ENCODE measurements at places on chromosomes 6 and 20.

DNA sequence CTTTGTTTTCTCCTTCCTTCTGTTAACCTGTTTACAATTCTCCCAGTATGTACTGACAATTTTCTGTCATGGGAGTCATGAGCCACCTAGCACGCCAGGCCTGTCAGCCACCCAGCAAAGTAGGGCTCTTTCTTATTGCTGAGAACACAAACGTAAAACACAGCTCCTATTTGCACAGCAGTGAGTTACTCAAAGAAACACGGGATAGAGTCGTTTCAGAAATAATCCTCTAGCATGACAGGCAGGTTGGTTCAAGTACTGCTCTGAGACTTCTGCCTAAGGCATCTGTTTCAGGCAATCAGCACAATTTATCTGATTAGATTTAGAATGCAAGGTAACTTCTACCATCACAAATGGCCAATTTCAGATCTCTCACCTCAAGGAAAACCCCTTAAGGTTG, 88.8 kb downstream of the CD24 start:
- no peak overlapping the region for H3K27ac ChIP-seq
- no peak for DNase-seq
- H3K4me3 ChIP-seq: no peak overlapping the region
- no peaks in the 10 kb centered on the region for H3K36me3 ChIP-seq
- no peaks in the 10 kb centered on the region for H3K27me3 ChIP-seq

- DNase-seq: no peak
- no peak overlapping the region for H3K4me3 ChIP-seq
- no peaks in the 10 kb centered on the region for H3K27me3 ChIP-seq
- H3K4me1 ChIP-seq: peaks cover 13% of the 10 kb centered on the region
Observed at GRCh38 chr6:13034316-13034715, 294.0 kb downstream of the TBC1D7 start.

- no peaks in the 10 kb centered on the region for H3K36me3 ChIP-seq
- no peaks in the 10 kb centered on the region for H3K27me3 ChIP-seq
- DNase-seq: no peak
- H3K4me3 ChIP-seq: no peak overlapping the region
- no peaks in the 10 kb centered on the region for H3K4me1 ChIP-seq
- H3K27ac ChIP-seq: no peak overlapping the region
Observed at GRCh38 chr6:90936286-90936685, 349.4 kb upstream of the MAP3K7 start.

GRCh38 chr6:167350731-167351655, 26.1 kb downstream of the TTLL2 start:
- H3K27me3 ChIP-seq: no peaks in the 10 kb centered on the region
- peak; percentile 82 for DNase-seq
- H3K4me3 ChIP-seq: peak overlapping the region; percentile 13
- H3K4me1 ChIP-seq: no peaks in the 10 kb centered on the region
- peak overlapping the region; percentile 75 for H3K27ac ChIP-seq
- no peaks in the 10 kb centered on the region for H3K36me3 ChIP-seq

GRCh38 chr20:62428002-62428372, 648 bp upstream of the RBBP8NL start:
- peaks cover 7% of the 10 kb centered on the region for H3K27me3 ChIP-seq
- peaks cover 1% of the 10 kb centered on the region for H3K4me1 ChIP-seq
- no peaks in the 10 kb centered on the region for H3K36me3 ChIP-seq

DNA sequence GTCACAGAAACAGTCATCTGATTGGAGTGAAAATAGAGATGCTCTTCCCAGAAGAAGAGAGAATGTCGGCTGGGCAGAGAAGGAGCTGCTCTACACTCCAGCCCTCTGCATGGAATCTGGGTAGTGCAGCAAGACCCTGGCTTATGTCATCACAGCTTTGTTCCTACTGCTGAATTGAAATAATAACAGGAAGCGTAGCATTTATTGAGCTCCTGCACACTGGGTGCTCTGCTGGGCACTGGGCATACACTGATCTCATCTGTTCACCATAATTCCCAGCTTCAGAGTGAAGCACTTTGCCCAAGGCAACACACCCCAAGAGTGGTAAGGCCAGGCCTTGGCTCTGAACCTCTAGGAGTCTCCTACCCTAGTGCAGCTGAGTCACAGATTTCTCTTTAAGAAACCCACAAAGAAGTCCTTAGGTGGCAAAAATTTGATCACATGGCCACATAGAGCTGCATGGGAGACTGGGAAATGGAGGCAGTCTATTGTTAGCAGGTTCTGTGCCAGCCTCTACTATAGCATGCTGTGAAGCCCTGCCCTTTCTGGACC, 3.9 kb upstream of the SDCBP2 start:
- no peak overlapping the region for H3K4me3 ChIP-seq
- H3K36me3 ChIP-seq: no peaks in the 10 kb centered on the region
- no peak for DNase-seq
- peaks cover 32% of the 10 kb centered on the region for H3K4me1 ChIP-seq
- no peak overlapping the region for H3K27ac ChIP-seq

DNA sequence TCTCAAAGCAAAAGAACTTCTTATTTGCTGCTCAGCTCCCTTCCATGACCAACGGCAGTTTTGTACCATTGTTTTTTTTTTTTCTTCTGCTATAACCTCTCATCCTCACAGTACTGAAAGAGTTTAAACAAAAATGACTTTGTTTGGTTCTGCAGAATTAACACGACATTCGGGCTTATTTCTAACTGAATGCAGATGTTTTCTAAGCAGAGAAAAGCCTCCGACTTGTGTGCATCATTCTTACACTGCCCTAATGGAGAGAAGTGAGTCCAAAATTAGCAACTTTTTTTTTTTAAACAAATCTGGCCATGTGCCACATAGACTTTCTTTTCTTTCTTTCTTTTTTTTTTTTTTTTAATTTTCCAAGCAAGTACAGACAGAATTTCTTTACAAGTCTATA, 382.7 kb downstream of the HDGFL1 start:
- no peak for DNase-seq
- no peak overlapping the region for H3K27ac ChIP-seq
- no peaks in the 10 kb centered on the region for H3K27me3 ChIP-seq
- H3K36me3 ChIP-seq: no peaks in the 10 kb centered on the region
- peaks cover 19% of the 10 kb centered on the region for H3K4me1 ChIP-seq
- no peak overlapping the region for H3K4me3 ChIP-seq

DNA sequence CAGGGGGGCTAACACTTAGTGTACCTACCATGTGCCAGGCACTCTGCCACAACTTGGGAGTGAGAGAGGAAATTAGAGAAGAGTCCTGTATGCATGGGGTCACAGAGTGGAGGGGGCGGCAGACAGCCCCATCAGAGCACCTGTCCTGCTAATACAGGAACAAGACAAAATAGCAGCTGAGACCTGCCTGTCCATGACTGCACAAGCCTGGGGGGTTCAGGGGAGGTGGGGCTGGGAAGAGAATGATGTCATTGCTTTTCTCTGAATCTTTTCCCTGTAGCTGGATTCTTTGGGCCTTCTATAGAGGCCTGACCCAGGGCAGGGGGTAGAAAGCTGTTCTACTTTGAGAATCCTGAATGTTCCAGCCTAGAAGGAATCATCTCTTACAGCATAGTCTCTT, 37.4 kb downstream of the FOXP4 start:
- no peak overlapping the region for H3K4me3 ChIP-seq
- H3K27ac ChIP-seq: no peak overlapping the region
- peaks cover 36% of the 10 kb centered on the region for H3K36me3 ChIP-seq
- DNase-seq: no peak
- peaks cover 22% of the 10 kb centered on the region for H3K4me1 ChIP-seq

GRCh38 chr6:71468841-71469700, 180.5 kb downstream of the OGFRL1 start:
- no peaks in the 10 kb centered on the region for H3K27me3 ChIP-seq
- peak overlapping the region; percentile 56 for H3K27ac ChIP-seq
- H3K4me3 ChIP-seq: no peak overlapping the region
- H3K36me3 ChIP-seq: no peaks in the 10 kb centered on the region
- peaks cover 8% of the 10 kb centered on the region for H3K4me1 ChIP-seq

- DNase-seq: peak; percentile 46
- peaks cover 3% of the 10 kb centered on the region for H3K36me3 ChIP-seq
- H3K4me1 ChIP-seq: peaks cover 24% of the 10 kb centered on the region
- no peak overlapping the region for H3K27ac ChIP-seq
- no peaks in the 10 kb centered on the region for H3K27me3 ChIP-seq
Observed at GRCh38 chr6:37487591-37488380, 11.9 kb downstream of the CCDC167 start.

DNA sequence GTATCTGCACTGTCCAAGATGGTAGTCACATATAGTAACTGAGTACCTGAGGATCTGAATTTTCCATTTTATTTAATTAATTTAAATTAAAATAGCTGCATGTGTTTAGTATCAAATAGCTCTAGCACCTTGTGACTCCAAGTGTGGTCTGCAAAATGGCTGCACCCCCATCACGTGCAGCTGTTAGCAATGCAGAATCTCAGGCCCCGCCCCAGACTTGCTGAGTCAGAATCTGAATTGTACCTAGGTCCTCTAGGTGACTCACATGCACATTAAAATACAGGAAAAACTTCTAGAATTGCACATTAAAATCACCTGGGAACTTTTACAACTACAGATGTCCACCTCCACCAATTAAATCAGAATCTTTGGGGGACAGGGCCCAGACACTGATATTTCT, 19.2 kb upstream of the FAM83C start:
- no peaks in the 10 kb centered on the region for H3K36me3 ChIP-seq
- peaks cover 48% of the 10 kb centered on the region for H3K4me1 ChIP-seq
- no peak overlapping the region for H3K4me3 ChIP-seq
- no peak for DNase-seq
- no peak overlapping the region for H3K27ac ChIP-seq

GRCh38 chr6:110777636-110778035, 37.6 kb downstream of the CDK19 start:
- DNase-seq: no peak
- H3K36me3 ChIP-seq: no peaks in the 10 kb centered on the region
- no peak overlapping the region for H3K27ac ChIP-seq
- H3K4me3 ChIP-seq: no peak overlapping the region

GRCh38 chr6:152118678-152119077, 311.2 kb downstream of the ESR1 start:
- no peak overlapping the region for H3K27ac ChIP-seq
- no peak for DNase-seq
- H3K4me1 ChIP-seq: peaks cover 11% of the 10 kb centered on the region
- H3K4me3 ChIP-seq: no peak overlapping the region
- H3K27me3 ChIP-seq: no peaks in the 10 kb centered on the region

- peak overlapping the region; percentile 41 for H3K4me3 ChIP-seq
- H3K27ac ChIP-seq: peak overlapping the region; percentile 65
- peak; percentile 93 for DNase-seq
- H3K27me3 ChIP-seq: no peaks in the 10 kb centered on the region
Observed at GRCh38 chr6:108782179-108783041, 65.8 kb upstream of the ARMC2 start.

DNA sequence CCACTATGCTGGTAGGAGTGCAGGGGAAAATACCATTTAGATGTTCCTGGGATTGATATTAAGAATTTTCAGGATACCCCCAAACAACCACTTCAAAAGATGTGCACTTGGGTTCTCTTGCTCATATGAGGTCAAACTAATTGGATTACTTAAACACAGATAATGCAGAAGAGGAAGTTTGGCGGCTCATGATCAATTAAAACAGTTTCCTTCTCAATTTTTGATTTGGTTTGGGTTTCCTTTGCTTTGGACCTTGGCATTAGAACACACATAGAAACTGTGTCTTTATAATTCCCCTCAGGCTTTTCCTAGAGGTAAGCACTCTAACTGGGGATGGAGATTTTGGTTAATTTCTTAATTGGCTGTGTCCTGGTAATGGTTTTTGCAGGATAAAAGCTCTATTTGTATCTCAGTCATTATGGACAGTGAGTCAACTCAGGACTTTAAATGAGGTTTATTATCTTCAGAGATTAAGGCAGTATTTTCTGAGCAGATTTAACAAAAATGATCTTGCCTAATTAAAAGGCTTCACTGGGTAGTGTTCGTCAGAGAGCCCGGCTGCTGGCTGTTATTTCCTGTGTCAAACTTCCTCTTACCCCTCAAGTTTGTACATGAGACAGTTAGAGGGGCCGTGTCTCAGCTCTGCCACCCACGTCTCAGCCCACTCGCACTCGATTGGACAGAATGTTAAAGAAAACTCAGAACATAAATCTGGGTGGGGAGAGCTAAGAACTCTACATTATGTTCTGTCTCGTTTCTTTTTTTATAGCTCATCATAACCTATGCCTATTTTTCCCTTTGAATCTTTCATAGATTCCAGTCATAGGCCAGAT, 50.3 kb upstream of the PREP start:
- H3K27ac ChIP-seq: peak overlapping the region; percentile 48
- no peak for DNase-seq
- H3K4me3 ChIP-seq: no peak overlapping the region
- H3K27me3 ChIP-seq: no peaks in the 10 kb centered on the region
- no peaks in the 10 kb centered on the region for H3K4me1 ChIP-seq

- H3K36me3 ChIP-seq: no peaks in the 10 kb centered on the region
- H3K4me3 ChIP-seq: no peak overlapping the region
- H3K27me3 ChIP-seq: peaks cover 21% of the 10 kb centered on the region
- DNase-seq: no peak
Observed at GRCh38 chr20:60122671-60123070, 164.4 kb downstream of the CDH26 start.

DNA sequence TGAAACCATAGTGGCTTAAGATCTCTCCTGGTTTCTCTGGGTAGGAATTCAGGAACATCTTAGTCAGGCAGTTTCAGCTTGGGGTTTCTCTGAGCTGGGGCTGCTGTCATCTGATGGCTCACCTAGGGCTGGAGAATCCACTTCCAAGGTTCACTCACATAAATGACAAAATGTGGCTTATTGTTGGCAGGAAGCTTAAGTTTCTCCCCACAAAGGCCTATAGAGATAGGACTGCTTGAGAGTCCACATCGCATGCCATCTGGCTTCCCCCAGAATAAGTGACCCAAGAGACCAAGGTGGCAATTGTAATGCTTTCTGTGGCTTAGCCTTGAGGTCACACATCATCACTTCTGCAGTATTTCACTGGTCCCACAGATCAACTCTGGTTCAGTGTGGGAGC, 131.4 kb downstream of the EDN1 start:
- DNase-seq: no peak
- no peak overlapping the region for H3K4me3 ChIP-seq
- H3K4me1 ChIP-seq: no peaks in the 10 kb centered on the region
- no peaks in the 10 kb centered on the region for H3K36me3 ChIP-seq

DNA sequence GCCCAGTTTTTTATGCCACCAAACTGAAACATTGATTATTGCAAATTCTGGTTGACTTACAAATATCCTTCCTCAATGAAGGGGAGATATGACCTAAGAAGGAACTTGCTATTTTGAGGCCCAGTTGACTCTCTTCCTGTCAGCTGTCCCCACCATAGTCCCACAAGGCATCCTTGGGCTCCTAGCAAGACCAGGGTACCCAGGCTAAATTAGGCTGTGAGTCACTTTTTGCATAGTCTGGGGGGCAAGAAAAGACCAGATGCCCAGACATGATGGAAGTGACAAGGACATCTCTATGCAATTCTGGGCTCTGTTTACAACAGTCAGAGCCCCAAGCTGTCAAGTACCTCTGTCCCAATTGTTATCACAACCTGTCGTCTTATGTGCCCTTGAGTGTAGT, 31.8 kb upstream of the MAFB start:
- H3K27ac ChIP-seq: no peak overlapping the region
- no peaks in the 10 kb centered on the region for H3K4me1 ChIP-seq
- H3K27me3 ChIP-seq: no peaks in the 10 kb centered on the region
- H3K36me3 ChIP-seq: no peaks in the 10 kb centered on the region

GRCh38 chr6:26555505-26556262, 17.5 kb downstream of the HMGN4 start:
- no peak overlapping the region for H3K4me3 ChIP-seq
- no peaks in the 10 kb centered on the region for H3K36me3 ChIP-seq
- H3K27ac ChIP-seq: no peak overlapping the region
- peaks cover 14% of the 10 kb centered on the region for H3K4me1 ChIP-seq

- DNase-seq: no peak
- H3K4me3 ChIP-seq: no peak overlapping the region
- no peaks in the 10 kb centered on the region for H3K4me1 ChIP-seq
- H3K27me3 ChIP-seq: no peaks in the 10 kb centered on the region
Observed at GRCh38 chr6:46059608-46060007, 43.9 kb upstream of the CLIC5 start.

- no peak overlapping the region for H3K4me3 ChIP-seq
- no peaks in the 10 kb centered on the region for H3K36me3 ChIP-seq
- no peaks in the 10 kb centered on the region for H3K4me1 ChIP-seq
- no peak overlapping the region for H3K27ac ChIP-seq
Observed at GRCh38 chr20:16824664-16825063, 76.5 kb downstream of the OTOR start.
